ENCODE measurements at places on chromosomes 5 and 9.

- no peak for DNase-seq
Observed at GRCh38 chr5:131953969-131954368, 8.5 kb upstream of the MEIKIN start.

- no peak for DNase-seq
Observed at GRCh38 chr5:58582019-58582802, 664 bp upstream of the RAB3C start.

GRCh38 chr5:118596255-118596654 lies 392.1 kb downstream of the DTWD2 start:
- no peak for DNase-seq

DNA sequence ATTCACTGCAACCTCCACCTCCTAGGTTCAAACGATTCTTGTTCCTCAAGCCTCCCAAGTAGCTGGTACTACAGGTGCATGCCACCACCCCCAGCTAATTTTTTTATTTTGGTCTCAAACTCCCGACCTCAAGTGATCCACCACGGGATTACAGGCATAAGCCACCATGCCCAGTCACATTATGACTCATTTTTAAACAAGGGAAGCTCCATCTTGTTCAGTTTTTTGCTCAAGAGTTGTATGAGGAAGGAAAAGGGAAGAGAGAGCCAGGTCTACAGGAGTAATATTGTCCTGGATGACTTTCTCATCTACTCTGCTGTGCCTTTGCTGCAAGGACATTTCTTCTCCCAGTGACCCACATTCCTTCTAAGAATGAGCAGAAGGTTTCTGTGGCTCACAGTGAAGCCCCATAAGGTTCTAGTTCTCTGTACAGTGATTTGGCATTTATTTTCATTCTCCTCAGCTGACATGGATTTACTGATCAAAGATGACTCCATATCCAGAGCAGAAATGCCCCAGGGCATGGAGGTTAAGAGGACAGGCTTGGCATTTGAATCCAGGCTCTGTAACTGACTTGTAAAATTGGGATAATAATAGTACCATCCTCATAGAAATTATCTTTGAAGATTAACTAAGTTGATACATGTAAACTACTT lies 153.5 kb downstream of the CDH6 start:
- DNase-seq = no peak

- no peak for DNase-seq
Observed at GRCh38 chr9:93617273-93617672, 40.9 kb downstream of the PHF2 start.

- no peak for DNase-seq
Observed at GRCh38 chr9:113776194-113776593, 99.9 kb upstream of the ZNF618 start.

DNA sequence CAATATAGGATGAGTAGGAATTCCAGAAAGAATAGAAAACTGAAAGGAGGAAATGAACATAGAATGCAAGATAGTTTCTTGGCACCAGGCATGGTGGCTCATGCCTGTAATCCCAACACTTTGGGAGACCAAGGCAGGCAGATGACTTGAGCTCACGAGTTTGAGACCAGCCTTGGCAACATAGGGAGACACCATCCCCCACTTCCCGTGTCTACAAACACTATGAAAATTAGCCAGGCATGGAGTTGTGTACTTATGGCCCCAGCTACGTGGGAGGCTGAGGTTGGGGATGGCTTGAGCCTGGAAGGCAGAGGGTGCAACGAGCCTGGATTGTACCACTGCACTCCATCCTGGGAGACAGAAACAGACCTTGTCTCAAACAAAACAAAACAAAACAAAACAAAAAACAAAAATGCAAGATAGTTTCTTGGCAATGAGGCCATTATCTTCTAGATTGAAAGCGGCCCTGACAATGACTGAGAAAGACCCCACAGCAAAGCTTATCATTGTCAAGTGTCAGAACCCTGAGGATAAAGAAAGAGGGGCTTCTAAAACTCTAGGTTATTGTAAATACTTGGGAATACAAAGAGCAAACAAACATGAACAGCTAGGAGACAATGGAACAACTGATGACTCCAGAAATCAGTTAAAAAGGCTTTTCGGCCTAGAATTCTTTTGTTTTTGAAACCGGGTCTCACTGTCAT lies 9.2 kb downstream of the SQSTM1 start:
- DNase-seq = no peak

GRCh38 chr5:151258816-151259215 lies 5.8 kb downstream of the GM2A start:
- DNase-seq = no peak

DNA sequence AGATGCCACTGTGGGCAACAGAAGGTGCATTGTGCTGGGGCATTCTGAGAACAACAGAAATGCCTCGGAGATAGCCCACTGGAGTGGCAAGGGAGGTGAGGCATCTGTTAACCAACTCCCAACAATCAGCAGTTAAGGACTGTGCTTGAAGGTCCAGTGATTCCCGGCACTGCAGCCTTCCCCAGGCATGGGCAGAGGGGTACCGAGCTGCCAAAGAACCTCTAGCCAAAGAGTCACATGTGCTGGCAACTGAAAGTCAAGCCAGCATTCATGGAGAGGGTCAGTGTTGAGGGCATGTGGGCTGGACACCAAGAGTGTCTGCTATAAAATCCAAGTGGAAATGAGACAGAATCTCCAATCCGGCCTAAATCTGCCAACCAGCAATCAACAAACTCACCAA lies 149.6 kb downstream of the ASTN2 start:
- no peak for DNase-seq

- DNase-seq = no peak
Observed at GRCh38 chr9:133054194-133054890, 7.4 kb upstream of the CEL start.

- no peak for DNase-seq
Observed at GRCh38 chr9:82356871-82357270, 368.3 kb downstream of the SPATA31D1 start.

DNA sequence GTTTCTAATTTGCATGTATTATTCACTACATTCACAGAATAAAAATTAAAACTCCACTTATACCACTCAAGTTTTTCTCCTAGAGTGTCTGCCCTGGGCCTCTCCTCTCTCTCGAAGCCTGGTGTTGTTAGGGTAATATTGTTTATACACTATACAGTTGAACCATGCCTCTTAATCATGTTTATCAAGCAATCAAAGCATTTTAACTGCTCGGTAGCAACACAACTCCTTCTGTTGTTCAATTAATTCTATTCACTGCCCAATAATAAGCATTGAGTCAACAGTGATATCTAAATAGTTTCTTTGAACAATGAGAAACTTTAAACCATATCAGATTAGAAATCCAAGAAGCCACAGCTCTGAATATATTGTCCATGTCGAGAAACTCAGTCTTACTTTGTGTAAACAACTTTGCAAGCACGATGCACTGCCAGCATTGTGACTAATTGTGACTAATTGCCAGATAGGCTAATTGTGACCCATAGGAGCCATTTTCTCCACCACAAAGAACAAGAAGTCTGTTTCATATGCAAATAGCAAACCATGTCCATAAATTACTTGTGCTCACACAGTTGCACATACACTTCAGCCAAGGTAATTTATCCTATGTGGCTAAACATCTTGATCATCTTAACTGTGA lies at the start of gene DNAH5:
Gene DNAH5, minus strand, starts transcription at position 129 of the 640 bp plus-strand sequence. CDS start 250 bp downstream, outside the sequence.
- no peak for DNase-seq

DNA sequence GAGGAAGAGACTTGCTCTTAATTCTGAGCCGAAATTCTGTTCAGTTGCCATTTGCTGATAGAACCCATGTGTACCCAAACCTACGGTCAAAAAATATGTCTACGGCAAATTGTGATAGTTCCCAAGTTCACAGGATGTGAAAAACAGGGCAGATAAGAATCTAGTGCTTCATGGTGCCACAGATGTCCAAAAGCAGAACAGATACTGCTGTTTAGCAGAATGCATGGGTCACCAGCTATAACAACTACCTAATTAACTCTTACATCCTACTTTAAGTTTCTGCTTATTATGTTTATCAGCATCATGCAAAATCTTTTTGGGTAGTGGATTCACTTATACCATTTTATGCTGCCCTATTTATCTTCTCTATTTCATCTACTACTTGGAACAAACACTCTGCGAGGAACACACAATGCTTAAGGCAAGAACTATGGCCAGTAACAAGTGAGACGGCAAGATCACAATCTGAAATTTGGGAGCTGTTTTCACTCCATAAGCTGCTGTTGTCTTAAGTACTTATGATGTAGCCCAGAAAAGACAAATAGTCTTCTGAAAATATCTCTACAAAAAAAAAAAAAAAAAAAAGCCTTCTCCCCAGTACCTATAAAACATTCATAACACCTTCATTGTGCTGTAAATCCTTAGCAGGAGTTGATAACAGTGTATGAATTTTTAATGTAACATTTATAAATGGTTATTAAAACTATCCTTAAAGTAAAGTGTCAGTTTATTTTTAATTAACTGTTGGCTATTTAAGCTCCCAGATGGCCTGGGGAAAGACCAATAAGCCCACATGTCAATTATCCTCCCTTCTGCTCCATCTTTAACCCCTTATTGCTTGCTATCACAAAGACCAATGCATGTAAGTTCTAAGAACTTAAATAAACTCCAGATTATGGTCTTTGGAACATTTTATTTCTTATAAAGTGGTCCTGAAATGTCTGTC lies 232.3 kb downstream of the TLR4 start:
- DNase-seq = no peak

GRCh38 chr5:1926471-1927341 lies 44.0 kb upstream of the IRX4 start:
- no peak for DNase-seq

GRCh38 chr5:125037020-125037419 lies 290.6 kb upstream of the ZNF608 start:
- DNase-seq = no peak

DNA sequence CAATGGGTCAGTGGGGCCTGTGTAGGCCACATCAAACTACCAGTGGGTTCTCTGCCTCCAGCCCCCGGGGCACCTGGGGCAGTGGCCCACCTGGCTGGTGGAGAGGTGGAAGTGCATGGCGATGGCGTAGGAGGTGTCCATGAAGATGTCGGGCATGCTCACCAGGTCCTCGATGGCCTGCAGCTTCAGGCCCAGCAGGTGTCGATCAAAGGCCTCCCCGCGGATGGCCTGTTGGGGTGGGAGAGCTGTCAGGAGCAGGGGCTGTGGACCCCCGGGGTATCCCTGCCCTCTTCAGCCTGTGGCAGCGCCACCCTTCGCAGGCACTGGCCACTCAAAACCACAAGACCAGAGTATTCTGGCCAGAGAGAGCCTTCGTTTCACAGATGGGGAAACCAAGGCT lies 14.7 kb downstream of the CRAT start:
- DNase-seq = no peak

DNA sequence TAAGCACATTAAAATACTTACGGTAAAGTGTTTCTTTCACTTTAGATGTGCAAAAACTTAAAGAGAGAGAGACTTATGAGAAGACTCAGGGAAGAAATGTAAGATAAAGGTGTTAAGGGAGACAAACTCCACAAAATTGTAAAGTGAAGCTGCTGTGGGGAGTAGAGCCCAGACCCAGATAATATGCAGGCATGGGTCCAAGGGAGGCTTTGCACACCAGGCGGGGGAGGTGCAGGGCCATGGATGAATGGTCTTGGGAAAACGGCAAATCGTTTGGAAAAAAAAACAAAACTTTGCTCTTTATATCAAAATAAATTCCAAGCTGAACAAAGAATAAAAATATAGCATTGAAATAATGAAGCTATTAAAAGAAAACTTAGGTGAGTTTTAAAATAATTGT lies 9.1 kb downstream of the SYK start:
- DNase-seq = no peak

DNA sequence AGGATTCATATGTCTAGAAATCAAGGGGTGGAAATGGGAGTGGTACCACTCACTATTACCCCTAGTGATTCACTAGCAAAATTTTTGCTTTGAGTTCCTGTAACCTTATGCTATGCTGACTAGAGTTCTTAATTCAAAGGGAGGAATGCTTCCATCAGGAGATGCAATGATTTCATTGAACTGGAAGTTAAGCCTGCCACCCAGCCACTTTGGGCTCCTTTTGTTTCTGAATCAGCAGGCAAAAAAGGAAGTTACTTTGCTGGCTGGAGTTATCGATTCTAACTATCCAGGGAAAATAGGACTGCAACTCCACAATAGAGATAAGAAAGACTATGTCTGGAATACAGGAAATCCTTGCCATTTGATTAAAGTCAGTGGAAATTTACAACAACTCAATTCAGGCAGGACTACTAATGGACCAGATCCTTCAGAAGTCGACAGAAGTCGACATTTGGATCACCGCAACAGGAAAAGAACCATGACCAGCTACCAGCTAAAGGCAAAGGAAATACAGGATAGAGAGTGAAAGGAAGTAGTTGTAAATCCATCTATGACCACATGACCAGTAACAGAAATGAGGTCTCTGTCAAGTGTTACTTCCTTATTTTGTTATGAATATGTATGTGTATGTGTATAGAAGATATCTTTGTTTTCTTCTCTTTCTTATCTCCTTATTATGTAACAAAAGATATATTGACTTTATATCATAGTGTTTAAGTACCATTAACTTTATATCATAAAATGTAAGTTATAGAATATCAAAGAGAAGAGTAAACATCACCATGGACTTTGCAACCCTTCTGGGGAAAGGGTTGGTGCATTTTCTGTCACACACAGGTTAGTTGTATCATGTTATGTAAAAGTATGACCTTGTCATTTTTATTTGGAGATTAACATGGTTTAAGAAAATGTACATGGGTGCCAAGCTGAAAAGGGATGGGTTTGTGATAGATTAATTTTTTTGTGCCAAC lies 198.7 kb upstream of the HAPLN1 start:
- DNase-seq = no peak

- DNase-seq = no peak
Observed at GRCh38 chr5:158236511-158237335, 377.8 kb upstream of the CLINT1 start.

- DNase-seq = no peak
Observed at GRCh38 chr5:32507738-32508434, 63.3 kb upstream of the ZFR start.

DNA sequence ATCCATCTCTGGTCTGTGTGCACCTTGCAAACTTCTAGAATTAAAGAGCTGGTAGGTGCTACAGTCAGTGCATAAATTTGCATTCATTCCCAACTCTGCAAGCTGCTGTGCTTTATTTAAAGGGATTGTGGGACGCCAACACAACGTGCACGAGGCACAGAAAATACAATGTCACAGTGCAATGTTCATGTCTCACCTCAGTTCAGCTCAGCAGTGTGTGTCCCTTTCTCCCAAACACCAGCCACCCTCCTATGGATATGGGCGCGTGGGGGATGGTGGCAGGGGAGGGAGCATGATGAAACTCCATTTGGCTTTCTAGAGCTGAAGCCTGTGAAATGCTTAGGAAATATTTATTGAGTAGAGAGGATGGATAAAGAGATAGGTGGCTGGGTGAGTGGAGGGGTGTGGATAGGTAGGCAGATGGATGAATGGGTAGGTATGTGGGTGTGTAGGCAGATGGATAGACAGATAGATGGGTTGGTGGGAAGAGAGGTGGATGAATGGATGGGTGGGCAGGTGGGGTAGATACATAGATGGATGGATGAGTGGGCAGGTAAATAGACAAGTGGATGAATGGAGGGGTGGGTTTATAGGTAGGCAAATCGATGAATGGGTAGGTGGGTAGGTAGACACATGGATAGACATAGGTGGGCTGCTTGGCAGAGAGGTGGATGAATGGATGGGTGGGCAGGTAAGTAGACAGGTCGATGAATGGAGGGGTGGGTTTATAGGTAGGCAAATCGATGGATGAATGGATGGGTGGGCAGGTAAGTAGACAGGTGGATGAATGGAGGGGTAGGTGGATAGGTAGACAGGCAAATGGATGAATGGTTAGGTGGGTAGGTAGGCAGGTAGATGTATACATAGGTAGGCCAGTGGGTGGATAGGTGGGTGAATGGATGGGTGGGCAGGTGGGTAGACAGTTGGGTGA lies 92.7 kb upstream of the FCN2 start:
- DNase-seq = no peak

- peak; percentile 66 for DNase-seq
Observed at GRCh38 chr9:99000476-99001395, 57.0 kb downstream of the COL15A1 start.

- no peak for DNase-seq
Observed at GRCh38 chr9:36788534-36788933, 215.8 kb downstream of the MELK start.

Data from stimulated activated CD4-positive, alpha-beta T cell treated with anti-CD3 and anti-CD28 coated beads, Interleukin-4, amount 100 ng/mL, for 1 hour (primary cell).